Fibroblast of lung (primary cell): ENCODE measurements at places on chromosomes 5 and 9. TPM values are rescaled to one million over a fixed set of nuclear protein-coding genes. Genes with fewer than 3 reads are reported as not detected.
A peak's percentile ranks its signal among the peaks of the same experiment; 100 is the strongest.

GPX8 gene
- total RNA-seq, result 75.5 and 84.7 TPM in 2 replicates

- DNase-seq, result no peak
Observed at GRCh38 chr5:149807176-149807575, 77.1 kb downstream of the PPARGC1B start.

DNA sequence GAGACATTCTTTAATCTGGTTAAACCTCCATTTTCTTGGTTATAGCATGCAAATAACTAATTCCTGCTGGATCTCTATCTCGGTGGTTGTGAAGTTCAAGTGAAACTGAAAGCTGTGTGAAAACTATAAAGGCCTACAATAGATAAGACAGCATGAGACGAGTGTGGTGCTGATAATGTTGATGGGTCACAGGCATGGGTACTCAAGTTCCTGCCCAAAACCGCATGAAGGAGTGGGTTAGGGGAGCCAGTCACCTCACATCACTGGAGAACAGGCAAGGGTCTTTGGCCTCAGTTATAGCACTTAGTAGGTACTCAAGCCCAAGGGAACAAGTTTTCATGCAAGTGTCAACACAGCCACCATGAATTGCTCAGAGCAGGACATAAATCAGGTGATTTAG lies 16.7 kb downstream of the HMHB1 start:
- no peak for DNase-seq

- DNase-seq, result no peak
Observed at GRCh38 chr9:13755551-13755950, 476.1 kb upstream of the MPDZ start.

DNA sequence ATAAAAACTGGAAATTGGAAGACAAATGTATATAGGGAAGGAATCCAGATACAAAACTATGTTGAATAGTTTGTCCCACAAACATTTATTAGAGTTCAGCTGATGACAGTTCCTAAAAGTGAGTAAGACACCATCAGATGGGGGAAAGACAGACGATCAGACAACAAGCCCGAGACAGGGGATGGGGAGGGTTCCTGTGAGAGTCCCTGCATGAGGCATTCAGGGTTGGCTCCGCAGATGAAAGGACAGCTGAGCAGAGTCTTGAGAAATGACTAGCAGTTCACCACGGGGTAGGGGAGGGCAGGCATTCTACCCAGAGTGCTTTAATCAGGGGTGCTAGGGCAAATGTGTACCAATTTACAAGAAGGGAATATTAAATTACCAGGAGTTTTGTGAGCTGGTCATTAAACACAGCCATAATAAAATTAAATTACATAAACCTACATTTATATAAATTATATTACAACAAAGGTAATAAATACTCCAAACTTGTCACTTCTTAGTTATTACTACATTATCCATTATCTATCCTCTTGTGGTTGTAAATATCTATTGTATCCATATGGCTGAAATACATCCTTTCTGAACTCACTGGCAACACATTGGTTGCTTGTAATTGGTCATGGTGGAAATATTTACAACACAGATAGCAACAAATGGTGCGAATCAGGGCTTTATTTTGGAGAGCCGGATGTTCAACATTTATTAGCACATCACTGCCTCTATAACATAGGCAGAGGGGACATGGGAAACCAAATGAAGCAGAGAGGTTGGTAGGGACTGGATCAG lies 27.8 kb downstream of the TNFSF15 start:
- peak; percentile 16 for DNase-seq

- no peak for DNase-seq
Observed at GRCh38 chr5:180414176-180414575, 61.0 kb upstream of the GFPT2 start.
